NCI-H1436 (cell line): ENCODE measurements at places on chromosomes 13 and 19.

DNA sequence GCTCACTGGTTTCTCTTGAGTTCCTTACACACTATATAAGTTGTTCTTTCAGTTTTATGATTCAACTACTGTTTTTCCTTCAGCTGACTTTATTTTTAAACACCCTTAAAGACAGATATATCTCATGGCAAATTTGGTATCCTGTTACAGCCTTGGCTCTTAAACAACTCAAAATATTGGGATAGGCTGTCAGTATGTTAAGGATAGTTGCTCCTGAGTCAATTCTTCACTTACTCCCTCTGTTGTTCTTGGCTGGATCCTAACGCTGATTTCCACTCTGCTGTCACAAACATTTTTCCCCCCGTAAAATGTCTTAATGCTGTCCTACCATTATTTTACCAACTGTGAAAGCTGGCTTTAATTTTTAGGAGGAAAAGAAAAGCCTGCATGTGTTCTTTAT is 1.2 kb downstream of the KCNRG start:
- no peak for DNase-seq

DNA sequence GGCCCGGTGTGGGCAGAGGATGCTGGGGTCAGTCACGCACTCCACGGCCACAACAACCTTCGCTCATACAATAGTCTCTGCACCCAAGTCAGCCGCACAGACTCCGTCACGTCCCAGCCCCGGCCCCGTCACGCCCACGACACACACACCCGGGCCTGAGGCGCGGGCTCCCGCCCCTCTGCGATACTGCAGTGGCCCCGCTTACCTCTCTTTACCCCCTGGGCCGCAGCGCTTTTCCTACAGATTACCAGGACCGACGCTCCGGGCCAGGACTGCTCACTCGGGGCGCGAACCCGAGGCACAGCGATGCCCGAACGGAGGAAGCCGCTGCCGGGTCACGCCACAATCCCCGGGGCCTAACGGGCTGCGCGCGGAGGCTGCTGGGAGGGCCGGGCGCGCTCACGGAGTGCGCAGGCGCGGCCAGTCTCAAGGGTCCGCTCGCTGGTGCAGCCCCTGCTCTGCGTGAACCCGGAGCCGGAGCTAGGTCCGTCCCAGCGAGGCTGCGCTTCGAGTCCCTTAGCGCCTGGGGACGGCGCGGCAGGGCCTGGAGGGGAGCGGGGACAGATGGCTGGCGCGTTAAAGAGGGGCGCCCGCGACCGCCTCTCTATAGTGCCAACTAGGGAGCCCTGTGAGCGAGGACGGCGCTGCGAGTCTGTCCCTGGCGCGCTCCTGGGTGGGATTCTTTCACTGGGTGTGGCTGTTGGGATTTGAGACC is at the start of gene ZFP82:
TSS of gene ZFP82 (minus strand) at position 358 of the 715 bp plus-strand sequence. CDS start 8,855 bp downstream, outside the sequence.
- DNase-seq: peak; percentile 77

- DNase-seq: no peak
Observed at GRCh38 chr13:109636736-109637135, 149.6 kb downstream of the IRS2 start.

- no peak for DNase-seq
Observed at GRCh38 chr19:38685666-38686529, 38.4 kb downstream of the ACTN4 start.

- DNase-seq: no peak
Observed at GRCh38 chr13:52738719-52739467, 727 bp downstream of the CNMD start.

GRCh38 chr19:32032561-32032960 is 312.8 kb upstream of the ZNF507 start:
- no peak for DNase-seq
